CD4-positive, alpha-beta T cell (primary cell): ENCODE measurements at places on chromosomes 12 and 14. TPM values are rescaled to one million over a fixed set of nuclear protein-coding genes. Genes with fewer than 3 reads are reported as not detected.

The KRT85 gene
- not detected for total RNA-seq

DNA sequence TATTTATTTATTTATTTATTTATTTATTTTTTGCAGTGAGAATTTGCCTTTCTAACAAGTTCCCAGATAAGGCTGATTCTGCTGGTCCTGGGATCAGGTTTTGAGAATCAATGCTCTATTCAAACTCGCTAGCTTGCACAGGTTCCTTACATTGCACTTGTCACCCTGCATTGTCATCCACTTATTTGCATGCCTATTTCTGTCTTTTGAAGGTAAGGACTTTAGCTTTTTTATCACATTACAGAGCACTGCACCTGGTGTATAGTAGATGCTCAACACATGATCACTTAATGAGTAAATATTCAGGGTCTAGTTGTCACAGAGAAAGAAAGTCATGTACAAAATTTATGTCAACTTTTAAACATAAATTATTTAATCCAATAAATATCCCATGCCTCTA is 219.7 kb upstream of the BTG1 start:
- DNase-seq, result no peak

DNA sequence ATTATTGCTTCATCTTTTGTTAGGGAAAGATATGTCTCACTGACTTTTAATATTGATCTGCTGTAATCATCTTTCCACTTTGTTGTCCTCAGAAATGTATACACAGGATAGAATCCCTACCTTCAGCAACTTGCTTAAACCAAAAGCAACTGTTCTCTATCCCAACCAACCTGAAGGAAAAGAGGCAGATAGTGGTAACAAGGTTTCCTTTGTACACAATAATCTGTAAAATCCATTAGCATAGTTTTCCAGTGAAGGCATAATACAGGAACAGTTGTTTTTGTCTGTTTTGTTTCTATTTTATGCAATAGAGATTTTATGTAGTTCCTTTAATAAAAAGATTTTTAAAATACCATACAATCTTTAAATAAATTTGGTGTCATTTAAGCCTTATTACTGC is 170.5 kb downstream of the PIK3C2G start:
- DNase-seq, result no peak

- DNase-seq, result no peak
Measured at GRCh38 chr14:39680777-39681176, 248.5 kb upstream of the FBXO33 start.

DNA sequence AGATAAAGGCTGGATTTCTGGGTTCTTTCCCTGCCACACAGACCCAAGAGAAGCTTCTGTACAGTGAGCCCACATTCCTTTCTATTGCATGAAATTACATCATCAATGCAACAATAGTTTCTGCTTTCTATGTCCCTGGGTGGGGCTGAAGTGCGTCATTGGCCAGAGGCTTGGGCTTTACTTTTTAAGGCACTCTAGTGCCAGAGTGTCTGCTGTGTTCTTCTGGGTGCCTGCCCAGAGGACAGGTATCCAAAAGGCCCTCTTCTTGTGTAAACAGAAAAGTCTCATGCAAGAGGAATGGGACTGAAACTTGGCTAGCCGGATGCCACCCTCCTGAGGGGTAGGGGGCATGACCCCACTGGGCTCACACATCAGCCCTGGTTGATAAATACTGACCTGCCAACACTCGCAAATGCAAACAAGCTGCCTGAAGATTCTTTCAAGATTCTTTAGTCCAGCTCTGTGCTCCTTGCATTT is 5.9 kb downstream of the KRT86 start:
- DNase-seq, result no peak
